ENCODE measurements at places on chromosomes 7 and 10.

GRCh38 chr7:34354899-34355298 lies 303.1 kb upstream of the NPSR1 start:
- DNase-seq = no peak

DNA sequence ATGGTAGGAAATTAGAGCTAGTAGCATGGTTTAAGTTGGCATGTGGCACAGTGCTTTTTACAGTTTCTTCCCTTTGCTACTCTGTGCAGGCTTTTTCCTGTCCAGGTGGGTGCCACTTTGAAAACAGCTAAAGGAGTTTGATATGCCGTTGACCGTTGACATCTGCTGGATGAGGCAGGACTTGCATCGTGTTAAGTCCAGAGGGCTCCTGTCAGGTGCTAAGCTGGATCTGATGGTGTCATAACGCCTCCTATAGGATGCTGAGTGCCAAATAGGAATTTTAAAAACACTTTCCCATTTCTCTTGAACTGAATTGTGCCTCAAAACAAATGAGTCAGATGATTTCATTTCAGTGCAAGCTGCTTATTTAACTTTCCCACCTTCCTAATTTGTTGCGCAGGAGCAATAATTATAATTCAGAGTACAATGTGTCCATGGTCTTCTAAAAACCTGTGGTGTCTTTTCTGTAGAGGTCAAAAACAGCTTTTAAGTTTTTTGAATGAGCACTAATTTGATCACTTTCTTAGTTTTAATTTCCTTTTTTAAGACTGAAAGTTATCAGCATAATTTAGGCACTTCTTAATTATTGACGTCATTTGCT lies 178.3 kb downstream of the CDCA7L start:
- DNase-seq = peak; percentile 7

DNA sequence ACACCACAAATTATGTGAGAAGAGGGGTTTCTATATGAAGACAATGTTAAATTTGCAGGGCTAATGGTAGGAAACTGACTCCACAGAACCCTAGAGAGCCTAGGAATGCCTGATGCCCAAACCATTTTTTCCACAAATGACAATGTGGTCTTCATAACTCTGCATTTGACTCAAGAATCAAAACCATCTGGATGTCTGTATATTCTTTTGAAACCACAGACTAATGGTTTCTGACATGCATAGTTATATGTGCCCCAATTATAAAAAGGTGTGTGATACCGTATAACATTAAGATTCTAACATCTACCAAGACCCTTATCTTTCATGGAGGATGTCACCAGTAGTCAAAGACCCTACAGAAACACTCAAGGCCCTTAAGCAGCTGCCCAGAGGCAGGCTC lies 20.3 kb downstream of the SEC61G start:
- no peak for DNase-seq

DNA sequence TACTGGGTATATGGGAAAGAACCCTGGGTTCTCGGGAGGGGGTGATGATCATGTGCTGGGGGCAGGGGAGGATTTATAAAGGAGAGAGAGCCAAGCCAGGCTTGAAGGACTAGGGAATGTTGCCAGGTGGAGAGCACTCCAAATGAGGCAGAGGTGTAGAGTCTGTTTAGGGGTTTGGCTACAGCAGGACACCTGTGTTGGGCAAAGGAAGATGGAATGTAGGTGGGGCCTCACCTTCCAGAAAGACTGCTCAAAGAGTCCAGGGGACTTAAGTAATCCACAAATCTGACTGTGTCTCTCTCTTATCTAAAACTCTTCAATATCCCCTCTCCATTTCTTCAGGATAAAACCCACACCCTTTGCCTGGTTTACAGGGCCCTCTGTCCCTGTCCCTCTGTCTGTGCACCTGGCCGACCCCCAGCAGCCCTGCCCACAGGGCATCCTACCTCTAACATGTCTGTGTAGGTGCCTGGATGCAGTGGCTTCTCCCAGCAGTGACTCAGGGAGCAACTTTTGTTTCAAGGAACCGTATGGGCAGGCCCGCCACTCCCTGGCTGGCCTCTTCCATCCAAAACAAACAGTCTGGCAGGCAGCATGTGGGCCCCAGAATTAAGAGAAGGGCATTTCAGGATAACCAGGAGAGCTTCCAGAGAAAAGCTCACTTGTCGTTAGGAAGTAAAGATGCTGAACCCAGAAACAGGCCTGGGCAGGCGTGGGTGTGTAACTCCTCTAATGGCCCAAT lies 10.6 kb upstream of the PLEKHA1 start:
- no peak for DNase-seq

DNA sequence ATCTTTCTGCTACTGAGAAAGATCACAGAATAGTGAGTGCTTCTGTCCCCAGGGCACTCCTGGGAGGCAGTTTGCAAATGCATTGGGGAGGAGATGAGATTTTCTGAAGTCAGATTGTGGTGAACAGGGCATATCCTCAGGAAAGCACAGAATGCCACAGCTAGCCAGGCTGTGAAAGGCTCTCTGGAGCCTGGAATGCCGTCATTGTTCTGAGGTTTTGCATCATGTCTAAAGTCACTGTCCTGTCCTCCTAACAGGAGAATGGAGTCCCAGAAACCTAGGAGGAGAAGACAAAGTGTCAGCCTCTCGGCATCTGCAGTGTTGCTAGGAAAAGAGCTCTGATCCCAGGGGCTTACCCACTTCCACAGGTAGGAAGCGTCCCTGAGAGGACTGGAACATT lies 69.2 kb upstream of the IGFBP3 start:
- no peak for DNase-seq

DNA sequence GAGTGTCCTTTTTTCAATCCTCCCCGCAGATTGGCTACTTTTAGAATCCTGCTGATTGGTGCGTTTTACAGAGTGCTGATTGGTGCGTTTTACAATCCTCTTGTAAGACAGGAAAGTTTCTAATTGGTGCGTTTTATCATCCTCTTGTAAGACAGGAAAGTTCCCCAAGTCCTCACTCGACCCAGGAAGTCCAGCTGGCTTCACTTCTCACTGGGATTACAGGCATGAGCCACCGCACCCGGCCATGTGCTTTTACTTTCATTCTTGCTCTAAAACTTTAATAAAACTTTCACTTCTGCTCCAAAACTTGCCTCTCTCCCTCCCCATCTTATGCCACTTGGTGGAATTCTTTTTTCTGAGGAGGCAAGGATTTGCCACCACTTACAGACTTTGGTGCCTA lies 17.0 kb upstream of the WAPL start:
- DNase-seq = no peak

- DNase-seq = no peak
Measured at GRCh38 chr7:27925573-27926201, 185.7 kb downstream of the TAX1BP1 start.

DNA sequence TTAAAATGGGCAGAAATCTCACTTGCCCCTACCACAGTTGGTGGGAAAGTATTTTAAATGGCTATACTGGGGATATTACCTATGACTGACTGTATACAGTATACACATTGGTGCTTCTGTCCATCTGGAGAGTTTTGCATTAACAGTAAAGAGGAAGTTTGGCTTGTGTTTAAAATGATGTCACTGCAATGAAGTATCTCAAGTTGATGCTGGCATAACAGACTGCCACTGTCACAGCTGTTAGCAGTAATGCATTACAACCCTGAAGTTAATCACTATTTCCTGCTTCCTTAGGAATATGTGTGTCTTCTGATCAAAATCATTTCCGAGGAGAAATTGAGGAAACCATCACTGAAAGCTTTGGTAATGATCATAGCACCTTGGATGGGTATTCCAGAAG lies 1.9 kb downstream of the DKK1 start:
- DNase-seq = no peak

DNA sequence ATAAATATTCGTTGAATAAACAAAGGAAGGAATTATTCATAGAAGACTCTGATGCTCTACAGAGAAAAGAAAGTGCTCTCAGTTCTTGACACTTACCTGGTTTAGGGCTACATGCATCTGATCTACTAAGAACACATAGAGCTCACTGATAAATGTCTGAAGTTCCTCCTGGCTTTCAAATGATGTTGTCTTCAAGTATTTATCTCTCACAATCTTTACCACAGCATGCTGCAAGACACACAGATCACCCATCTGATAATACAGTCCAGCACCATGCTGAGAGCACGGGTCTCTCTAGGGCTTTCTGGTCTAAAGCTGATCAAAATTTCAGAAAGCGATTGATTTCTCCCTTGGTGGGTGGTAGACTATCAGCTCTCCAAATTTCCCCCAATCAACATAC lies 44.5 kb upstream of the MRPS16 start:
- no peak for DNase-seq

DNA sequence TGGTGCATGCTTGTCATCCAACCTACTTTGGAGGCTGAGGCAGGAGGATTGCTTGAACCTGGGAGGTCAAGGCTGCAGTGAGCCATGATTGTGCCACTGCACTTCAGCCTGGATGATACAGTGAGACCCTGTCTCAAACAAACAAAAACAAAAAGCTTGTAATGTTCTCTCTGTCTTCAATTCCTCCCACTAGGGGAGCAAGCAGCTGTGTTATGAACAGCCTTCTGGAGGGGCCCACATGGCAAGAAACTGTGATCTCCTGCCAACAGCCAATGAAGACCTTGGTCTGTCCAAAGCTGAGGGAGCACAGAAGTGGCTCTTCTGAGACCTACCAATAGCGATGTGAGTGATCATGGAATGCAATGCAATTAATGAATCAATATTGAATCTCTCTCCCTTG lies 229.2 kb downstream of the SEC23IP start:
- no peak for DNase-seq

- DNase-seq = no peak
Measured at GRCh38 chr7:38781991-38782390, 127.0 kb downstream of the VPS41 start.

DNA sequence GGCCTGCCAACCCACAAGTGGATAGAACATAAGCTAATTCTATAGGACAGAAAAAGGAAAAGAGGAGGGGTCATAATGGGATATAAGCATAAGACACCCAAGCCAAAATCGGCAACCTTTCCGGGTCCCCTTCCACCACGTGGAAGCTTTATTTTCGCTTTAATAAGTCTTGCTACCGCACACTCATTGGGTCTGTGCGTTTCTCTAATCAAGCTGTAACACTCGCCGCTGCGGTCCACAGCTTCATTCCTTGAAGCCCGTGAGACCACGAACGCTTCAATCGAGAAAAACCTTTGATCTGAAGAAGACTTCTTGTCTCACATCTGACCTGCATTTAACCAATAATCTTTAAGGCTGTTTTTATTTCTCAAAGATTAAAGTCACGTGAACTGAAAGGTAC lies 35.8 kb upstream of the HECW1 start:
- DNase-seq = no peak

DNA sequence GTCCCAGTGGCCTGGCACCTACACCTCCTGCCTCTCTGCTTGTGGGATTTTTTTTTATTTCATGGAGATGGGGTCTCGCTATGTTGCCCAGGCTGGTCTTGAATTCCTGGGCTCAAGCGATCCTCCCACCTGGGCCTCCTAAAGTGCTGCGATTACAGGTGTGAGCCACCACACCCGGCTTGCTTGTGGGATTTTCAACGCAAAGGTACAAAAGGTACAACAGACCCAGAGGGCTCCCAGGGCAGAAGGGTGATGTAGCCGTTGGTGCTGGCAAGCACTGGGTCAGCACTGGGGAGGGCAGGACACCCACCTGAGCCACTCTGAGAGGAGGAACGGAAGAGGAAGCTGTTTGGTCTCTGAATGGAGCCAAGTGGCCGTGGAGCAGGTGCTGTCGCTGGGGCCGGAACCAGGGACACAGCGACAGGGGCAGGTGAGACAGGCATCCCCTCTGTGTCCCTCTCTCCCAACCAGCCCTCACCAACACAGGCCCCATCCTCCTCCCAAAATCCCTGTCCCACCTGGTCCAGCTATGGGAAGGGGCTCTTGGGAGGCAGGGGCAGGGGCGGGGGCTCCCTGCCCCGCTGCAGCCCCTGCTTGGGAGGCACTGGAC lies 2.8 kb upstream of the SAP25 start:
- DNase-seq = no peak

Measured in AG08396 (cell line).